ENCODE measurements at places on chromosomes 1 and 21.

- DNase-seq: no peak
Measured at GRCh38 chr1:93506126-93506525, 58.2 kb downstream of the FNBP1L start.

- no peak for DNase-seq
Measured at GRCh38 chr1:6424619-6425593, at the start of gene ESPN. Gene ESPN, plus strand, starts transcription at chr1:6424776. Its CDS starts 180 bp downstream, at chr1:6424956.

GRCh38 chr1:231871878-231872277 is 245.3 kb downstream of the DISC1 start:
- no peak for DNase-seq

- no peak for DNase-seq
Measured at GRCh38 chr1:241475671-241476070, 43.9 kb downstream of the FH start.

DNA sequence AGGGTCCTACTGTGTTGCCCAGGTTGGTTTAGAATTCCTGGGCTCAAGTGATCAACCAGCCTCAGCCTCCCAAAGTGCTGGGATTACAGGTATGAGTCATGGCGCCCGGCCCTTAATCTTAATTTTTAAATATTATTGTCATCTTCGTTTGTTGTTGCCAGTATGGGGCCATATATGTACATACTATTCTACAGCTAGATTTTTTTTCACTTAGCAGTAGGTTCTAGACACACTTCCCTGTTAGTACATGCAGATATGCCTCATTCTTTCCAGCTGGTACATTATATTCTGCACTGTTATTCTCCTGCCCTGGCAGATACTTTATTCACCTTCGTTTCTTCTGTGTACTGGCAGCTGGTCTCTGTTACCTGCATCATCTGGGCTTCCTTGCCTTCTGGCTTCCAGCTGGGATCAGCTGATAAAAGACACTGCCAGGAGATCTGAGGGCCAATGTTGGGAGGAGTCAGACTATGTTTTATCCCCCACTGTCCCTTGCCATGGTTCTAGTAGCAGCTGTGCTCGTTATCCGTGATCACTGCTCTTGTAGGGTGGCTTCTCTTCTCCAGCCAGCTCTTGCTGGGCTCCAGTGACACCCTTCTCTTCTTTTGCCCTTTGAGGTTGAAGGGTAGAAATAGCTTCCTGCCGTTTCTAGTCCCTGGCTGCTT is 24.7 kb downstream of the ST3GAL3 start:
- no peak for DNase-seq

- DNase-seq: no peak
Measured at GRCh38 chr21:24590261-24590660, 1017.0 kb downstream of the MRPL39 start.

GRCh38 chr1:247936415-247936814 is 11.7 kb downstream of the OR2AJ1 start:
- no peak for DNase-seq

DNA sequence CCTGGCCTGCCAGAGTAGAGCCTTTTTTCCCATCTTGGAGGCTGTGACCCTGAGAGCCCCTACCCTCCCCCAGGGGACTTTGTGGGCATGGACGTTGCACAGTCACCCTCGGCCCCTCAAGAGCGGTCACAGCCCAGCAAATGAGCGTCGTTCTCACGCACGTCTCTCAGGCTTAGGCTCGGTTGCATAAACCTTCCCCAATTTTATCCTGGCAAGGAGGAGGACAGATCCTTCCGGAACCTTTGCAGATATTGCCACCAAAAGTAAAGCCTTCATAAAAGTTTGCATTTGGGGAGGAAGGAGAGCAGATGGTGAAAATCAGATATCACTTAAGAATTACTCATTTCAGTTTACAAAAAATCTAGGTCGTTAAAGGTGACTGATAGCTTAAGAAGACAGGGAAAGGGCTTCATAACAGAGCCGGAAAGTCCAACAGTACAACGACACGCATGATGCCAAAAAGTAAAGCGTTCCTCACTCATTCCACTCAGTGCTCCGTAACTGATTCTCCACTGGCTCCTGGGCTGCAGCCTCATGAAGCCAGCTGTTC is 29.3 kb downstream of the PDE9A start:
- DNase-seq: no peak

GRCh38 chr1:182192215-182192614 is 130.7 kb upstream of the ZNF648 start:
- no peak for DNase-seq

DNA sequence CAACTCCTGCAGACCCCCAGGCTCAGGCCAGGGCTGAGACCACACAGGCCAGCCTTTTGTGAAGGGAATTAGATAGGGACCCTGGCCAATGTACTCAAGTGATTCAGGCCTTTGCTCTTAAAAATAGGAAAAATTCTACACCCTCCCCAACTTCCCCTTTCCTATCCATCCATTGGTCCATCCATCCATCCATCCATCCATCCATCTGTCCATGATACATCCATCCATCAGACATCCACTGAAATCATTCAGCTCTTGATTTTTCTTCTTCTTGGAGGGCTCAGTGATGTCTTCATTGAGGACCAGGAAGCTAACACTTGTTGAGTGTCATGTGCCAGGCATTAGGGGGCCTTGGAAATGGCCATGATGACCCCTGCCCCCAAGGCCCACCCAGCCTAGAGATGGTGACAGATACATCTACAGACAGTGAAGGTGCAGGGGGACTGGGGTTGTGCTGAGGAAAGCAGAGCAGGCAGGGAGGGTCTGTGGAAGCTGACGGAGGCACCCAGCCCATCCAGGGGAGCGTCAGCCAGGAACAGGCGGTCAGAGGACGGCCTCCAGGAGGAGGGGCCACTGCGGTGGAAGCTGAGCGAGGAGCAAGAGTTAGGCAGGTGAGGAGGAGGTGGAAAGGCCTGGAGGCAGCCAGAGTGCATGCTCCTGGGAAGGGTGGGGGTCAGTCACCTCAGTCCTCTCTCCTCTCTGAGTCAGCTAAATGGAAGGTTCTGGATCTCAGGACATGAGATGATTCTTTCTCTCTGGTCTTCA is 81.9 kb downstream of the EPHB2 start:
- DNase-seq: no peak

DNA sequence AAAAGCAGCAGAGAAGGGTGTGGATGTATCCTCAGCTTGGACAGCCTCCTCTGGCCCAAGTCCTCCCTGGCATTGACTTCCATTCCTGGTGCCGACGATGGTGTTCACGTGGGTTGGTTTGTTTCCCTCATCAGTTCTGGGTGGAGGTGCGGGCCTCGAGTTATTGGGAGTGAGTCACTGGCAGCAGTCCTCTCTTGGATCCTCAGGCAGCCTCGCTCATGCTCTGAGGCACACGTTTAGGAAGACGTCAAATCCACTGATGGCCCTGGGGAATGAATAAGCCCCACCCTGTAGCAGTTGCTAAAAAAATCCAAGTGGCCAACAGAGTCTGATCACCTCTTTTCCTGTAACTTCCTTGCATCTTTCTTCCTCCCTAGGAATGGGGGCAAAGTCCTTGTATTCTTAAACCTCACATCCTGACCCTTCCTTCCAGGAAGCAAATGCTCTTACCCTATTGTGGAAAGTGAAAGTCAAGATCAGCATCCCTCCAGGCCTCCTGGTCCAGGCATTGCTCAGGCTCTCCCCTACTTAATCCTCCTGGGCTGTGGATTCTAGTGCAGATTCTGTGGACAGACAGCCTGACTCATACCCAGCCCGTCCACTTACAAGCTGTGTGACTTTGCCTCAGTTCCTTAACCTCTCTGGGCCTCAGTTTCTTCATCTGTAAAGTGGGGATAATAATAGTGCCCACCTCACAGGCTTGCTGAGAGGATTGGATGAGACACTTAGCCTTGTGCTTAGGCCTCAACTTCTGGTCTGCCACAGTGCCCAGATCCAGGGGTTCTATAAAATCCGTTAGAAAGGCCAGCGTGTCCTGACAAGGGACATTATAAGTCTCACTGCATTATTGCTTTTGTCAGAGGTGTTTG is 111.1 kb downstream of the TLR5 start:
- no peak for DNase-seq

DNA sequence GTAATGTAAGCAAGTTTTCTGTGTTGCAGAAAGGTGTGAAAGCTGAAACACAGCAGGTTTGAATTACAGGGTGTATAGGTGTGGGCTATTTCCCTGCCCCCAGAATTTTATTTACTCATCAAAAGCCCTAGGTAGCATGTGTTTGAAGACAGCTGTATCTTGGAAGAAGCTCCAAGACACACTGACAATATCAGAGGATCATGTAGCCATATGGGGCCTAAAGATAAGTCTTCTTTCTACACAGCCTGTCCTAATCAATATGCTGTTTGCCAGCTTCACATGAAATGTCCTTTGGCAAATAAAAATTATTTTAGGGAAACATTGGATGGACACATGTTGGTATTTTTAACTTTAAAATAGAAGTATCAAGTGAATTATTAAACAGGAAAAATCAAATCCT is 17.5 kb upstream of the SUCO start:
- DNase-seq: no peak

DNA sequence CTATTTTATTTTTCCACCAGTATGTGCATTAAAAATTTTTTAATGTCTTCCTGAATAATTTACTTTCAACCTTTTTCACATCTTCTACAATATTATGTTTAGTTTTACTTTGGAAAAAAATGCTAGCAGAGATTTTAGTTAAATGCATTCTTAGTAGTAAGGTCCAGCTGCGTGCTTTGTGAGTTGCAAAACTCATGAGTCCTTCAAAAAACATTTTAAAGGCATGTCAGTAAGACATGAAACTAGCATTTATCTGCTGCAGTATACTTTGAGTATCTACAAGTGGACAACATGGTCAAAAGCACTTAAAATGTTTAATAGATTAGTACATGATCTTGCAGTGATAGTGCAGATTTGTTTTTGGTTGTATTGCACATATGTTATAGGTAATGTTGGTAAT is 139.0 kb downstream of the HS2ST1 start:
- DNase-seq: no peak

GRCh38 chr1:117809764-117810163 is 119.7 kb downstream of the GDAP2 start:
- DNase-seq: no peak

- DNase-seq: no peak
Measured at GRCh38 chr1:203601716-203602309, 24.8 kb upstream of the ATP2B4 start.

DNA sequence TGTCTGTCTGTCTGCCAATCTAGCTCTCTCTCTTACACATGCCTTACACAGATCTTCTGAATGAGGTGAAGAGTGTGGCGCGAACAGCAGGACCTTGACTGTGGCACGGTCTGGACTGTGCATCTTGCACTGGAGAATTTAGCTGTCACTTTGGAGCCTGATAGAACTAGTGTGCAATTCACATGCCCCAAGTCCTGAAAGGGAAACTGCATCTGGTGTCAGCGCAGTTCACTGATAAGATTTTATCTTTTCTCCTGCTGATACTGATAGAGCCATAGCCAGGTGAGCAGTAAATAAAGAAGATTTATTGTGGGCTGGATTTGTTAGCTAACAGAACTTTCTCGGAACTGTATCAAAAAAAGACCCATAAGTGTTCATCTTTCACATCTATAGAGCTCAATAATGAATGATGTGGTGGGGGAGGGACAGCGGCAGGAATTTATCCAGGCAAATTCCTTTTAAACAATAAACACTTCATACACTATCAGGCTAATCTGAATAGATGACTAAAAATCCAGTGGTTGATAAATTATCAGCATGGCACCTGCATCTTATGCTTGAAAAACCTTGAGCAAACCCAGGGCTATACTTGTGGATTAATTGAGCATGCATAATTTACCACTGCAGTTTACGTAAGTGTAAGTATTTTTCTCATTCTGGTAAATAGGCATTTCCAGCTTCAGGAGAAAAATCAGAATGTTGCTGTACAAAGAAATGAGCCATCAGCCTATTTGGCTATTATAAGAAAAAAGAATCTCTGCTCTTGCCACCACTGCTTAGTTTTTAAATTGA is 104.1 kb downstream of the NTNG1 start:
- DNase-seq: no peak

DNA sequence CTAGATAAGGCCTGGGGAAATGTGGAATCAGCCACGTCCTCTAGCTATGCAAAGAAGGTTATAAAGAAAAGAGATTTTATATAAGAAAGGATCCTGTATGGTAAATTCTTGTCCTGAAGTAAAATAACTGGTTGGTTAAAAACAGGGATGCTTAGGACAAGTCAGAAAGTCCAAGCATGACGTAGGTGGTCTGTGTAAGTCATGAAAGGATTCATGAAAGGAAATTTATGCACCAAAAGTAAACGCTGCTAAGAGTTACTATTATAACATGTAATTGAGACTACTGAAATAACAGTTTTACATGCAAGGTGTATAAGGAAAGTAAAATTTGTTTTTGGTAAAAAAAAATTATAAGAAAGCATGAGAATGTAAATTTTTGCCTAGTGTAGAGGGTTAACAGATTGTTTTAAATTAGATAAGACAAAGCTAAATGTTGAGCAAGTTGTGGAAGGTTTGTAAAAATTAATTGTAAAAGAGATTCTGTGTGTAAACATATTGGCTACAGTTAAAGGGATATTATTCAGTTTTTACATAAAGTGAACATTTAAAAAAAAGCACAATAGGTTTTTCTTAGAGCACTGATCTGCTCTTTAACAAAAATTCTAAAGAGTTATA is 43.9 kb downstream of the PIGK start:
- no peak for DNase-seq

DNA sequence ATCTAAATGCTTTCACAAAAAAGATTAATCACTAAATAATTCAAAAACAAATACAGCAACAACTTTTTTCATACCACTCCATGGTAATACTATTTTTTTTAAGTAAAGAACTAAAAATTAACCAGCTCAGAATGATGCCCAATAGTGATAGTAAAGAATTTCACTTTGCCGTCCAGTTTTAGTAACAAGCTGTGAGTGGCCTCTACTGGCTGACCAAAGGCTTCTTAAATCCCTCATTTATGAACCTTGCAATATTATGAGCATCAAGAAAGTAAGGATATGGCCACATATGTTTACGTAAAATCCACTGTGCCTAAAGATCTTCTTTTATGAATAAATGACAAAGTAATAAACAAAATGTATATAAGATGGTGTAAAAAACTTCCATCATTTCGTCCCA is 108.6 kb downstream of the GPATCH2 start:
- no peak for DNase-seq

DNA sequence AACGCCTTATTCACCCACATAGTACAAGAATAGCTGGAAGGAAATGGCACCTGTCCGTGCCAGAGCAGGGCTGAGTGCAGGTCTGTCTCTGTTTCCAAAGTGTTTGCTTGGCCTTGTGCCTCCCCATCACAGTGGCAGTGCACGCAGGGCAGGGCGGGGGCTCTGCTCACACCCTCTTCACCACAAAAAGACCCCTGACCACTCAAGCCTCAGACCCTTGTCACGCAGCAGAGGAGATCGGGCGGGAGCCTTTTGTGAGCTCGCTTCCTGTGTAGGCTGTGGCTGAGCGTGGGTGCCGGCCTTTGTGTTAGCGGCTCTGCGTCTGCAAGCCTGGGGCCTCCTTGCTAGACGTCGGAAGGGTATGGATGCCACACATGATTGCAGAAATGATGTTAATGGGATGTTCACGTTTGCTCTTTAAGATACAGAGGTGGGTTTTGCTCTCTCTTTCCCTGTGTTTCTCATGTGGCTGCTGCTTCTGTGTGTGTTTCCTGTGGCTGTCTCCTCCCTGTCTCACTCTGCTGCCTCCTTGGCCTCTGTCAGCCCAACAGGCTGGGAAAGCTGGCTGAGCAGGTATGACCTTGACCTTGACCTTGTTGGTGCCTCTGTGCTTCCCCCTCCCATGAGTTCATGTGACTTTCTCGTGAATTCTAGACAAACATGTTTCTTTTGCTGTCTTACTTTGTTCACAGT is 45.4 kb downstream of the S100B start:
- DNase-seq: peak; percentile 34
